ENCODE measurements at places on chromosomes 4 and X.
A peak's percentile ranks its signal among the peaks of the same experiment; 100 is the strongest.

- DNase-seq, result peak; percentile 70
Observed at GRCh38 chr4:158914218-158914617, 145.4 kb downstream of the FNIP2 start.

DNA sequence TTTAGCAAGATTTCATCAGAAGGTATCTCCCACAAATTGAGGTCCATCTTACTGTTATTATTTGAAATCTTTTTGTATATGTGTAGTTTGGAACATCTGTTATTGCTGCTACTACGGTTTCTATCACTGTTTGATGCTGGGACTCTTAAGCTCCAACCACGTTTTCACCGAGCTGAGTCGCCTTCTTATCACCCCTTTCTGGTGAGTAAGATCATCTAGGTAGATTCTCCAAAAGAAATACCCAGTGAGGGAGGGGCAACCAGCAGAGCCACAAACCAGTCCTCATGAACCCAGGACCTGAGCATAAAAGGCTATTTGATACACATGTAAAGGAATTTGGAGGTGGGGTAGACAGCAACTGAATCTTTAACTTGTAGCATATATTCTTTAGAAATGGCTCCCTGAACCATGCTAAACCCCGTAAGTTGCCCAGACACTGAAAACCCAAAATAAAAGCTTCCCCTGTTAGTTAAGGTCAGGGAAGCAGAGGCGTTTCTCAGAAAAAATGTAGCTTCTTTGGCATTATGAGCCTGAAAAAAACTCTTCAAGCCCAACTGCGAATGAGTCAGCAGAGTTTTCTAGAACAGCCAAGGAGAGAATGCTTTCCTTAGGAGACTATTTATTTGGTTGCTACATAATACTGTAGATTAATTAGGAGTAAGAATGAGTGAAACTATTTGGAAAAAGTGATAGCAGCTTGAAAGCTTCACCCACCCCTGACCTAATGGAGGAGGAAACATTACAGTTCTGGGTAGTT lies 53.8 kb upstream of the ATXN3L start:
- peak; percentile 77 for DNase-seq

GRCh38 chrX:43975796-43976195 lies 2.6 kb upstream of the NDP start:
- no peak for DNase-seq

- DNase-seq, result no peak
Observed at GRCh38 chr4:113419631-113420030, 341.9 kb downstream of the CAMK2D start.

DNA sequence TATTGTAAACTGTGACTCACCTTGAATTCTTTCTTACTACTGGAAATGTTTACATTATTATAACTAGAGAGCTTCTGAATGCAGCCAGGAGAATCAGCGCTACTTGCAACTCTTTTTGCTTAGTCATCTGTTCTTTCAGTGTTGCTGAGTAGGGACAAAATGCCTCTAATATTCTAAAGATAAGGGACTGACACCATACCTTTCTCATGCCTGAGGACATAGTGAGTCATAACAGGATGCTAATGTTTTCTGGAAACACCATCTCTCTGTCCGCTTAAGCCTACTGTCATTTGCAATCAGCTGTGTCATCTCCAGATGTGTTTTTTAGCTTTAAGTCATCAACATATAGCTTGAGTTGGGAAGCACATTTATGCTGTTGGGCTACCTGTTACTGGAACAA lies 108.3 kb downstream of the QRFPR start:
- peak; percentile 6 for DNase-seq

DNA sequence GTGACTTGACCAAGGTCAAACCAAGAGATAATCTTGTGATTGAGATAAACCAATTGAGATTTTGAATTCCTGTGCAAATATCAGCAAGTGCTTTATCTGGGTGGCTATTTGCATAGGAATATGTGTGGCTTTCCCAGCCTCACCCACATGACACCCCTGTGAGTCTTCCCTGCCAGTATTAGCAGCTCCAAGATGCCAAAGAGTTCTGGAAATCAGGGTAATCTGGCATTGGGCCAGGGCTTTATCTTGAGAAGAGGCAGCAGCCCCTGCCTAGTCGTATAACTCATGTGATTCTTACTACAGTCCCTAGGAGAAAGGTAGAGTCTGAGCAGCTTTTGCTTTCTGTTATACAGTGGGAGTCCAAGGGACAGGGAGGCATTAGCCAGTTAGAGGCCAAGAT lies 87.7 kb downstream of the RLIM start:
- DNase-seq, result no peak

- DNase-seq, result no peak
Observed at GRCh38 chr4:148955564-148956297, 513.5 kb upstream of the NR3C2 start.

GRCh38 chr4:157996061-157997028 lies 176.5 kb downstream of the GASK1B start:
- no peak for DNase-seq

- DNase-seq, result no peak
Observed at GRCh38 chrX:153446950-153447580, 1.2 kb upstream of the TREX2 start.

DNA sequence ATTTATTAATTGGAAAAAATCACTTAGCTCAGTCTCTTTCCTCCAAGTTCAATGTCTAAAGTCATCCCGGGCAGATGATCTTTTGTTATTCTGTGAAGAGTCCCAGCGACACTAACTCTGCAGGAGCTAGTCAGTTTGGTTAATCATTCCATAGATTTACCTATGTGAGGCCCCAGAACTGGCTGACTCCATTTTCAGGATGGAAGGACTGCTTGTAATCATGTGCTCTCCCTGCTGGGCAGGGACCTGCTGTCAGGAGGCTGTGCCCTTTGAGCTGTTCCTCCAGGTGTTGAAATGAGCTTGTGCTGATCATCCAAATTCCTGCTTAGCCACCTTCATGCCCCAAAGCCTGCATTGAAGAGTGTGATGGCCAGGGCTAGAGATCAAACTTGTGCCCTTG lies 169.8 kb downstream of the NHS start:
- DNase-seq, result no peak

GRCh38 chrX:10076765-10077164 lies 80.0 kb upstream of the CLCN4 start:
- DNase-seq, result no peak

GRCh38 chrX:105297041-105297440 lies 76.5 kb upstream of the TEX13A start:
- DNase-seq, result no peak

GRCh38 chrX:2576793-2577192 lies 76.0 kb upstream of the DHRSX start:
- no peak for DNase-seq
